GDM1 (cell line): ENCODE measurements at places on chromosomes 12 and 14.

GRCh38 chr14:31920989-31921650 lies 156.0 kb upstream of the ARHGAP5 start:
- no peak for DNase-seq

DNA sequence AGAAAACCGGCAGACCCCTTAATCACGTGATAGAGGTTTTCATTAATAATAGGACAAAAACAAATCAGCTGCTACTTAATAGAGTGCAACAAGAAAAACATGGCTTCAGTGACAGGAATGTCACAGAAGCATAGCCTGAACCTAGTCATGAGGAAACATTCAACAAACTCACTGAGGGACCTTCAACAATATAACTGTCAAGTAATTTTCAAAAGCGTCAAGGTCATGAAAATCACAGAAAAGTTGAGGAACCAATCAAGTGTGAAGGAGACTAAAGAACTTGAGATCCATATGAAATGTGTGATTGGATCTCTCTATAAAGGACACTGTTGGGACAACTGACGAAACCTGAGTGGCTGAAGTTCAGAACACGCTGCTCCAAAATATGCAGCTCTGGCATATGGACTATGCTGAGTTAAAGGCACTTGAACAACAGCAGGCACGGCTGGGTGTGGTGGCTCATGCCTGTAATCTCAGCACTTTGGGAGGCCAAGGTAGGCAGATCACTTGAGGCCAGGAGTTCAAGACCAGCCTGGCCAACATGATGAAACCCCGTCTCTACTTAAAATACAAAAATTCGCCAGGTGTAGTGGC lies 16.3 kb downstream of the NDUFA12 start:
- DNase-seq, result no peak

DNA sequence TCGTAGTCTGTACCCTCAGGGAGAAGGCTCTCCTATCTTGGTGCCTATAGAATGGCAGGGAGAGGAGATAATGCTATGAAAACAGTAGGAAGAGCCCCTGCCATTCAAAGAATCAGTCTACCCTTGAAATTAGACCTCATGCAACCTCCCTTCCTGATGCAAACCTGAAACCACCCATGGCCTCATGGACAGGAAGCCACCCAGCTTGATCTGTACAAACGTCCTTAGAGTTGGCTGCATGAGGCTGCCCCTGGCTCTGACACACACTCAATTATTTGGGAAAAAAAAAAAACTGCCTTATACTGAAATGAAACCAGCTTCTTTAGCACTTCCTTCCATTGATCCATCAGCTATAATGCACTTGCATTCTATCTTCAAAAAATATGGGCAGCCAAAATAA lies 116.6 kb upstream of the BCL2L14 start:
- DNase-seq, result no peak

- no peak for DNase-seq
Measured at GRCh38 chr14:55142466-55142865, 13.4 kb downstream of the LGALS3 start.
